ENCODE measurements at places on chromosomes 2 and 18. TPM values are rescaled to one million over a fixed set of nuclear protein-coding genes. Genes with fewer than 3 reads are reported as not detected.

- DNase-seq = no peak
These were observed 71.2 kb upstream of the CREB1 start for GRCh38 chr2:207458582-207458981.

DNA sequence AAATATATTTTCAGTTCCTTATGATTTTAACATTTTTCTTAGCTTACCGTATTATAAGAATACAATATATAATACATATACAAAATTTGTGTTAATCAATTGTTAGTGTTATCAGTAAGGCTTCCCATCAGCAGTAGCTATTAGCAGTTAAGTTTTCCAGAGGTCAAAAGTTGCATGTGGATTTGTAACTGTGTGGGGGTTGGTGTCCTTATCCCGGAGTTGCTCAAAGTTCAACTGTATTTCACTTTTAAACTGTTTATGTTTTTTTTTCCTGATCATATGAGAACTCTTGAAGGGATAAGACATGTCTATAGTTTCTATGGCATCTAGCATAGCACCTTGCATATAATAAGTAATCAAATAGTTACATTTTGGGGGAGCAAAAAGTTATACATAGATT lies 11.9 kb upstream of the MFSD6 start:
- DNase-seq = no peak

GRCh38 chr2:102141011-102141943 lies 1.3 kb upstream of the IL1R1 start:
- DNase-seq = no peak

DNA sequence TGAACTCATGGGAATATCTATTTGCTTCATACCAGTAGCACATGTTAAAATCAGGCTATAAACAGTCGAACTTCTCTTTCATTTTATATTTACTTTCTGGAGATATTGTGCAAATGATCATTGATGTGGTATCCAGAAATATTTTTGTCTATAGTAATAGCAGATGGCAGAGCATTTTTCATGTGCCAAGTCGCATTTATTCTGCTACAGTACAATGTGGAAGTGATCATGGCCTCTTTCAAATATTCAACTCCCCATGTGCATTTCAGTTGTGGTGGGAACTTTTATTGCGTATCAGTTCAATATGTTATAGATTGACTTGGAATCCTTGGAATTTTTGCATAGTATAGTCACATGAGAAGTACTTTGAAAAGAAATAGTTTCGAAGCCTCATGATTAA lies 57.4 kb downstream of the RHBDD1 start:
- DNase-seq = no peak

DNA sequence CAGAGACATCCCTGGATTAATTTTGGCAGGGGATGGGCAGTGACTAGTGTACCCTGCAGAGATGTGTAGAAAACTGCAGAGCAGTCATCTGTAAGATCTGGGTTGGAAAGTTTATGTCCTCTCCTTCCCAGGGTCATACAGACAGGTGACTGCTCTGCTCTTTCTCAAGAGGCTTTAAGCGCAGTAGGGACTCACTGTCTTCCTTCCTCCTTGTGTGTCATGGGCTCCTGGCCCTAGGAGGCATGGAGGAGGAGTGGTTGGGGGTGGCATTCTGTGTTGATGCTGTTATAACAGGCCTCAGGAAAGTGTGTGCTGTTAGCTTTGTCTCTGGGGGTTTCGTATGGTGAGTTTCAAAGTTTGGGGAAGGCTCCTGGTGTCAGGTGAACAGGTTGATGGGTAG lies 130.5 kb upstream of the MGAT5 start:
- no peak for DNase-seq

GRCh38 chr18:49008716-49009115 lies 58.0 kb upstream of the SMAD7 start:
- DNase-seq = no peak

DNA sequence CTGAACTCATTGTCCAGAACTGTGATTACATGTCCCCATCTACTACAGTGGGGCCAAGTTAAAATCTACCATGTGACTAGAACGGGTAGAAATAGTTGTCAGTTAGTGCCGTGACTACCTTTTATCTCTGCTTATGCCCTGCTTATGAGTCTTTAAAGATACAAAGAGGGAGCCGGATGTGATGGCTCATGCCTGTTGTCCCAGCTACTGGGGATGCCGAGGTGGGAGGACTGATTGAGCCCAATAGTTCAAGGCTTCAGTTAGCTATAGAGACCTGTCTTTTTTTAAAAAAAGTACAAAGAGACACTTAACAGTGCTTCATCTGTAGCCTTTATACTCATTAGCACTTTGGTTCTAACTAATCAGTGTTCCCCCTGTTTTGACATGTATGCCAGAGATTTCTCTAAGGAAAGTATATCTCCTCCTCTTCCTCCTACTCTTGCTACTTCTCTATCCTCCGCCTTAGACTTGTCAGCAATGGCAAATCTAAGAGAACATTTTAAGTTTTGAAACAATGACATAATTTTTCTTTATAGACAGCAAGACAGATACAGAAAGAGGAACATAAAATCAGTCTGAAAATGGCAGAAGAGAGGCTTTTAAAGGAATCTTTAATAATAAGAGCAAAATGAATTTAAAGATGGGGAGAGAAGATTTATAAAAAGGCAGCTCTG lies 45.0 kb downstream of the NBEAL1 start:
- no peak for DNase-seq

- peak; percentile 26 for DNase-seq
These were observed 26.5 kb upstream of the IGFBP2 start for GRCh38 chr2:216606551-216607276.

DNA sequence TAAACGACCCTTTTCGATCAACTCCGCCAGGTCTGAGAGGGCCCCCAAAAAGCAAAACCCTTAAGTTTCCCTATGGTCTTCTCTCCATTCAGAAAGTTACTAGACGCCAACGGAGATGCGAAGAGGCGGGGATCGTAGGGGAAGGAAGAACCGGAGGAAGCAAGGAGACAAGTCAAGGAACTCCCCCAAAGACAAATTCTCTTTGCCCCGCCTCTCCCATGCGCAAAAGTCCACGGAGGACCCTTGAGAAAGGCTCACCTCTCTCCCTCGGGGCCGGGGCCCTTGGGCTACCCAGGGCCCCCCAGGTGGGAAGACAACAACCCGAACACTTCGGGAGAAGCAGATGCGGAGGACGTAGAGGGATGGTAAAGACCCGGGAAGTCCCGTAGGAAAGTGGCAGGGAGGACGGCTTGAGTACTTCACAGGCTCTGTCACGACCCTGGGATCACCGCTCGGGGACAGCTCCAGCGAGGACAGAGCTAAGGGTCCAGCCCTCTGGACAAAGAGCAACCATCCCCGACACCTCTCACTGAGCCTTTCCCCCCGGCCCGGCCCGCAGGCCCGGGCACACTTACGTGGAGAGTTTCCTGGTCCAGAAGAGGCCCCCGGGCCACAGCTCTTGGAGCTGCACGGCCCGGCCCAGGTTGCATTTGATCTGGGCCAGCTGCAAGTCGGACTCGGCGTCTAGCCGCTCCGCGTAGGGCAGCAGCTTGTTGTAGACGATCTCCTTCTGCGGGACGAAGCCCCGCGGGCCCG lies 647 bp downstream of the PSME4 start:
- DNase-seq = peak; percentile 63

DNA sequence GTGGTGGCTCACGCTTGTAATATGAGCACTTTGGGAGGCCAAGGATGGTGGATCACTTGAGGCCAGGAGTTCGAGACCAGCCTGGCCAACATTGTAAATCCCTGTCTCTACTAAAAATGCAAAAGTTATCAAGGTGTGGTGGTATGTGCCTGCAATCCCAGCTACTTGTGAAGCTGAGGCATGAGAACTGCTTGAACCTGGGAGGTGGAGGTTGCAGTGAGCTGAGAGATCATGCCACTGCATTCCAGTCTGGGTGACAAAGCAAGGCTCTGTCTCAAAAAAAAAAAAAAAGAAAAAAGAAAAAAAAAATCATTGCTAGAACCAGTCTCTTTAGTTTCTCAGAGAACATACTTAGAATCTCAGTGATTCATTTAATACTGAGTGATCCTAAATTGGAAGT lies 217.1 kb downstream of the DYM start:
- DNase-seq = no peak

DNA sequence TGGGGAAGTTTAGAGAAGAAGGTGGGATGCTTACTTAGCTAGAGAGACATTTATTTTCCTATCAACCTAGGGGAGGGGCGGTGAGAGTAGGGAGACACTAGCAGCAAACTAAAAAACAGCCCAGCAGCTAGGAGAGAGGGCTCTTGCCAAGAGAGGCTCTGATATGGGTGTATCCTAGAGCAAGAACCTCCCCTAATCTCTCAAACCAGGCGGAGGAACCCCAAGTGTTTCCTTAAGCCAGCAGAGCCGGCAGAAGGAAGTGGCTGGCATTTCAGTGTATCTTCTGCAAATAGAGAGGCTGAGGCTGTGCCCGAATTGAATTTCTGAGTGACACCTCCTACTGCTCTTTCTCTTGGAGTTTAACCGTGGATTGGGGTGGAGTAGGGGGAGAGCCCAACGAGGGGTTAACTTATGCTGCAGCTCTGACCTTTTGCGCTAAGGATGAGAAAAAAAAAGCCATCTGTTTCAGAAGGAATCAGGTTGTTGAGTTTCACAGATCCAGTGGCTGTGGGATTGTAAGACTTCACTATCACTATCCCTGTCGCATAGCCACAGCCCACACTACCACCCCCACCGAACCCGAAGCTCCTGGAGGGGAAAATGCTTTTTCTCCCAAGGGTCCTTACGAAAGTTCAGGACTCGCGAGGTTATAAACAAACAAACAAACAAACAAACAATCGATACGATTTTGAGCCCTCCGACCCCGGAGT lies 1.4 kb downstream of the ST8SIA5 start:
- DNase-seq = no peak

GRCh38 chr2:179332903-179333302 lies 68.3 kb upstream of the SESTD1 start:
- no peak for DNase-seq

DNA sequence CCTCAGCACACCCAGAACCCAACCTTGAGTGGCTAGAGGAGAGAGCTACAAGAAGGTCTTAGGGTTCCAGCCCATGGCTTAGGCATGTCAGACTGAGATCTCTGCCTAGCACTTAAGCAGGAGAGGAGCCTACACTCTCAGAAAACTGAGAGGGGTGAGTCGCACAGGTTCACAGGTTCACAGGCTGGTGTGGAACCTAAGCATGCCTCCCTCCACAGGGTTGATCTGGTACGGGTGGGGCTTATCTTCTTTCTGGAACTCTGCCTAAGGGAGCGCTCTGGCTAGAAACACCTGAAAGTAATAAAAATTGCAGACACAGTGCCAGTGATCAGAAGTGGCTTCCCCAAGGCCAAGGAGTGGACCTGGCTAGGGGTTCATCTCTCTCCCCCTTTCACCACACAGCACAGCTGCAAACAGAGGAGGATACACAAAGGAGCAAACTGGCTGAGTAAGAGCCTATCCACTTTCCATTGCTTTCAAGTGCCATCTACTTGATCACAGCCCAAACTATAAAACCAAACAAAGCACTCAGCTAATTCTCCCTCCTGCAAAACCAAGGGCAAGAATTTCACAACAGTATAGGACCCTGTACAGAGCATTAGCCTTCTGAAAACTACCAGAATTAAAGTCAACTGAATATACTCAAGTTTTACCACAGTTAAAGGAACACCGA lies 481.9 kb upstream of the SETBP1 start:
- DNase-seq = no peak

Gene ELOA2
- not detected for total RNA-seq

Gene TTC31
- 52.1 TPM for total RNA-seq

Gene RBKS
- 1.5 TPM for total RNA-seq

Gene ANKRD30B
- total RNA-seq = not detected

Gene POU3F3
- not detected for total RNA-seq

Gene ODC1
- total RNA-seq = 57.1 TPM

Gene SPP2
- total RNA-seq = not detected
